IMR-90 (cell line): ENCODE measurements at places on chromosomes 4 and X. TPM values are rescaled to one million over a fixed set of nuclear protein-coding genes. Genes with fewer than 3 reads are reported as not detected.

Gene MAOA
- 0.36 and 0.56 TPM in 2 replicates for total RNA-seq

Gene GRIA3
- not detected in 2 replicates for total RNA-seq

Gene CORIN
- 15.6 and 20.3 TPM in 2 replicates for total RNA-seq

Gene APBB2
- 64.7 and 75.5 TPM in 2 replicates for total RNA-seq

Gene ERVMER34-1
- total RNA-seq, result not detected in 2 replicates

Gene NHSL2
- 0.72 and 0.83 TPM in 2 replicates for total RNA-seq

Gene TENM3
- 127 and 173 TPM in 2 replicates for total RNA-seq

Gene C4orf50
- total RNA-seq, result not detected in 2 replicates

Gene LINC00632
- total RNA-seq, result 6.4 and 7.2 TPM in 2 replicates
